Dermis lymphatic vessel endothelial cell (primary cell): ENCODE measurements at places on chromosomes 2 and 18. TPM values are rescaled to one million over a fixed set of nuclear protein-coding genes. Genes with fewer than 3 reads are reported as not detected.

The FAM110C gene
- total RNA-seq: under 0.01 and 0.17 TPM in 2 replicates

The SIX2 gene
- total RNA-seq: 0.11 TPM in 1 of 2 replicates, not detected in the other

The CTAGE1 gene
- not detected in 2 replicates for total RNA-seq

The KYNU gene
- total RNA-seq: not detected in 2 replicates

The FHL2 gene
- 15.0 and 19.1 TPM in 2 replicates for total RNA-seq

The TGOLN2 gene
- total RNA-seq: 61.5 and 71.8 TPM in 2 replicates

The PCARE gene
- total RNA-seq: not detected in 2 replicates

The BCL11A gene
- 0.65 and 1.4 TPM in 2 replicates for total RNA-seq

The SOX11 gene
- not detected in 2 replicates for total RNA-seq

The MC4R gene
- total RNA-seq: not detected in 2 replicates

The IL1RN gene
- not detected in 2 replicates for total RNA-seq

The RASGRP3 gene
- 234 and 289 TPM in 2 replicates for total RNA-seq

The ANKRD30B gene
- total RNA-seq: under 0.01 TPM in 1 of 2 replicates, not detected in the other

The QPCT gene
- total RNA-seq: 0.26 and 0.43 TPM in 2 replicates

The DPYSL5 gene
- not detected in 2 replicates for total RNA-seq

The PSMG2 gene
- total RNA-seq: 67.5 and 95.9 TPM in 2 replicates

The APCDD1 gene
- 0.11 TPM in 1 of 2 replicates, not detected in the other for total RNA-seq

The ABHD1 gene
- not detected in 2 replicates for total RNA-seq

The PID1 gene
- total RNA-seq: 0.11 and 0.17 TPM in 2 replicates

The HRH4 gene
- not detected in 2 replicates for total RNA-seq

The KHK gene
- total RNA-seq: 2.4 and 4.3 TPM in 2 replicates

The SLC25A52 gene
- 0.17 TPM in 1 of 2 replicates, not detected in the other for total RNA-seq

The VIL1 gene
- total RNA-seq: not detected in 2 replicates

The PDE1A gene
- total RNA-seq: 9.8 and 14.0 TPM in 2 replicates

The SCN1A gene
- total RNA-seq: 0.09 and 0.43 TPM in 2 replicates

The ACVR1C gene
- 0.09 TPM in 1 of 2 replicates, not detected in the other for total RNA-seq

The SLC4A5 gene
- 0.09 and 0.11 TPM in 2 replicates for total RNA-seq

The TMEM169 gene
- total RNA-seq: 0.17 and 0.22 TPM in 2 replicates

The ARMC9 gene
- 4.8 and 7.4 TPM in 2 replicates for total RNA-seq

The MYCN gene
- 8.2 and 8.6 TPM in 2 replicates for total RNA-seq

The HSBP1L1 gene
- 3.0 and 4.3 TPM in 2 replicates for total RNA-seq

The RIT2 gene
- not detected in 2 replicates for total RNA-seq

The DSC2 gene
- 0.09 and 0.11 TPM in 2 replicates for total RNA-seq

The B4GALT6 gene
- total RNA-seq: 4.7 and 5.0 TPM in 2 replicates

The ZC3H6 gene
- 2.5 and 3.0 TPM in 2 replicates for total RNA-seq

The C2orf81 gene
- total RNA-seq: under 0.01 TPM in 1 of 2 replicates, not detected in the other

The LOXHD1 gene
- 0.11 and 0.26 TPM in 2 replicates for total RNA-seq

The SLC9A4 gene
- total RNA-seq: not detected in 2 replicates

The PSTPIP2 gene
- total RNA-seq: 0.22 and 0.95 TPM in 2 replicates

The IL36G gene
- not detected in 2 replicates for total RNA-seq

The GNLY gene
- not detected in 2 replicates for total RNA-seq

The ACOXL gene
- total RNA-seq: not detected in 2 replicates

The VWC2L gene
- total RNA-seq: not detected in 2 replicates

The HOXD8 gene
- 23.8 and 44.3 TPM in 2 replicates for total RNA-seq

The TDRD15 gene
- total RNA-seq: not detected in 2 replicates

The GAL3ST2 gene
- total RNA-seq: not detected in 2 replicates

The GCG gene
- not detected in 2 replicates for total RNA-seq
